NT2/D1 (cell line): ENCODE measurements at places on chromosomes 3 and 15.

DNA sequence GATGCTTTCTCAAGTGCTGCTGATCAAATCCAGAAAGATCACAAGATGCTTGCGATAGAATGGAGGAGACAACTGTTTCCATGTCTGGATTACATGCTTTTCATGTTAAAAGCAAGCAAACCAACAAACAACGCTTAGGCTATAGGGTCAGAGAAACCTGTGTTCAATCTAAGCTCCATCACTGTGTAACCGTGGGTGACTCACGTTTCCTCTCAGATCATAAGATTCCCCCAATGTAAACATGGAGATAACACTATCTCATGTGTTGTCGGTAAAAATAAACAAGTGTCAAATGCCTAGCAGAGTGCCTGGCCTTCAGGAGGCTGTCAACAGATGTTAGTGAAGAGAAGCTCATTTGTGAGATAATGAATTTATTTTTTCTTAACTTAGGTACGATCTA, 907.8 kb downstream of the NTRK3 start:
- no peak for DNase-seq

- DNase-seq = no peak
Observed at GRCh38 chr3:71579326-71579934, 4.1 kb downstream of the FOXP1 start.

- no peak for DNase-seq
Observed at GRCh38 chr3:58032186-58032585, 24.0 kb downstream of the FLNB start.

- DNase-seq = no peak
Observed at GRCh38 chr3:100044369-100044768, 69.9 kb downstream of the FILIP1L start.

GRCh38 chr3:19815805-19816204, 118.2 kb downstream of the EFHB start:
- no peak for DNase-seq

- DNase-seq = no peak
Observed at GRCh38 chr3:99674086-99674789, 35.8 kb downstream of the COL8A1 start.
